ENCODE measurements at places on chromosomes 1 and 21.
A peak's percentile ranks its signal among the peaks of the same experiment; 100 is the strongest.

DNA sequence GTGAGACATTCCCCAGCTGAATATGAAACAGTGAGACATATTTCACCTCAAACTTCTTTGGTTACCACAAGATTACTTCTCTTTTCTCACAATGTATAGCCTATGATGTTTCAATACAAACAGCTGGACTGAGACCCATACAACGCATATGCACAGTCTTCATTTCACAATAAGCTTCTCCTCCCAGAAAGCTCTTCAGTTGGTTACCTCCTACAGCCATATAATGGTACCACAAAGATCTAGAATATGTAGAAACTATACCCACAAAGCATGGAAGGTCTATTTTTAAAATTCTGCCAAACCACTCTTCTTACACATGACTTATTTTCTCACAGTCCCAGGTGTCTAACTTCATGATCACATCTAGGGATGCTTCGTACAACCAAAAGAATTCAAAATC, 70.8 kb downstream of the JAK1 start:
- DNase-seq, result no peak

GRCh38 chr1:85303440-85304162, 27.2 kb upstream of the BCL10 start:
- no peak for DNase-seq

GRCh38 chr1:82775406-82776000, 974.8 kb downstream of the ADGRL2 start:
- DNase-seq, result peak; percentile 57

DNA sequence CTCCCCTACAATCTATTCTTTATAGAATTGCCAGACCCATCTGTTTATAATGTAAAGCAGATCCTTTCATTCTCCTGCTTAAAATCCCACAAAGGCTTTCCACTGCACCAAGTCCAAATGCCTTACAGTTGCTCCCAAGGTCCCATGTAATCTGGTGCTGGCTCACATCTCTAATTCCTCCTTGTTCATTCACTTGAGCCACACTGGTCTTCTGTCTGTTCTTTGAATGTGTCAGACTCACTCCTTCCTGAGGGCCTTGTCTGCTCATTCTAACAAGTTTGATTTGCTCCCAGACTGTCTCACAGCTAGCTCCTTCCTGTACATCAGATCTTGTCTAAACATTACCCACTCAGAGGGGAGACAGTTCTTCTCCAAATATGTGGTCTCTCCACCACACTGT, 38.9 kb downstream of the ALG14 start:
- DNase-seq, result no peak

DNA sequence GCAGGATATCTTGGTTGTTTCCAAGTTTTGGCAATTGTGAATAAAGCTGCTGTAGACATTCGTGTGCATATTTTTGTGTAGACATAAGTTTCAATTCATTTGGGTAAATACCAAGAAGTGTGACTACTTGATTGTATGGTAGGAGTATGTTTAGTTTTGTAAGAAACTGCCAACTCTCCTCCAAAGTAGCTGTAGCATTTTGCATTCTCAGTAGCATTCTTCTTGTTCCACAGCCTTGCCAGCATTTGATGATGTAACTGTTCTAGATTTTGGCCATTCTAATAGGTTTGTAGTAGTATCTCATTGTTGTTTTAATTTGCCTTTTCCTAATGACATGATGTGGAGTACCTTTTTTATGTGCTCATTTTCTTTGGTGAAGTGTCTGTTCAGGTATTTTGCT, 38.6 kb upstream of the PLA2G4A start:
- DNase-seq, result no peak

DNA sequence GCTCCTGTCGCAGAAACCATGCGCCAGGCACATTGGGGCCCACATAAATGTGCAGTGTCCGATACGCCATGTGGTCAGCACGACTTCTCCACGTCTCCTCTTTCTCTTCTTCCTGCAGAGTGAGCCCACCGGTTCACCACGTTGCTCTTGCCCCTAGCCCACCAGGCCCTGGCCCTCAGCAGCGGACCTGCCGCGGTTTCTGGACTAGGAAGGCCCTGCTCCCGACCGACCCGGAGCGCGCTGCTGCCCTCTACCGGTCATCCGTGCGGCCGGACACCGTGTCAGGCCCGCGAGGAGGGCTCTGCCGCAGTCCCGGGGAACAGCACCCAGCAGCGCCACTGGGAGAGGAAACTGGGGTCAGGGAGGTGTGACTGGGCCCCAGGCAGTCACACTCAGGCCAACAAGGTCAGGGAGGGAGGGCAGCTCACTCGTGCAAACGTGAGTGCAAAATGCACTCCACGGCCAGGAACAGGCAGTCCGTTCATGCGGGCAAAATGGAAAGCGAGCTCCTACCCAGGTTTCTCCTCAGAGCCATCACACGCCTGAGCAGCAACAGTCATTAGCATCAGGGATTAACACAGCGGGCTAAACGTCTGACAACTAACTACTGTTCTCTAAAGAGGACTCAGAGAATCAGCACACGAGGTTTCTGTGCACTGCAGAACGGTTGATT, 13.7 kb downstream of the TLR5 start:
- peak; percentile 69 for DNase-seq

GRCh38 chr21:14308234-14308633, 74.7 kb downstream of the HSPA13 start:
- no peak for DNase-seq

DNA sequence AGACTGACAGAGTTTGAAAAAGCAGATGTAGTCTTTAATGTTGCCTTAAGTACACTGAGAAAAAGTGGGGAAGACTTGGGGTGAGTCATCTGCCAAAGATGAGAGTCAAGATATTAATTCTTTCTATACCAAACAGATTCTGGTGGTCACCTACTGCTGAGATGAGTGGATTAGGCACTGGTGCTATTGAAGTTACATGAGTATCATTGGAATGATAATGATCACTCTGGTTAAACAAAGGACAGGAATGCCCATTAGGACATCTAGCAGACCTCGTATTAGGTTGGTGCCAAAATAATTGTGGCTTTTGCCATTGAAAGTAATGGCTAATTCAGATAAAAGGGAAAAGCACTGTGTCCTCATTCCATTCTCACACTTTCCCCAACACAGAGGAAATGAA, 1588.9 kb downstream of the KCNT2 start:
- no peak for DNase-seq

DNA sequence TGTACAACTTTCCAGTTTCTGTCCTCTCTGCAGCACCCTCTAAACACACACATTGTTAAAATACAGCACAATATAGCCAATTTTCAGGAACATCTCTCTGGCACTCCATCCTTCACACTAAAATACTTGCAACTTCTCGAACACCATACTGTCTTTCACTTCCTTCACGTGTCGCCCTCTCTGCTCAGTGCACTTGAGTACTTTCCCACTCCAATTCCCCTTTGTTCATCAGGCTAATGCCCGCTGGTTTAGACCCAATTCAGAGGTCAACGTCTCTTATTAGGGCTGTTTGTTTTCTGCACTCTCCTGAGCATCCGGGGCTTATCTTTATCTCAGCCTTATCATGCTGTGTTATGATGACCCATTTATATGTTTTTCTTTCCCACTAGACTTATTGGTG, 238.2 kb upstream of the SGIP1 start:
- DNase-seq, result no peak

GRCh38 chr1:4851385-4852065, 197.1 kb downstream of the AJAP1 start:
- no peak for DNase-seq

GRCh38 chr1:102852613-102853012, 255.7 kb downstream of the COL11A1 start:
- no peak for DNase-seq

DNA sequence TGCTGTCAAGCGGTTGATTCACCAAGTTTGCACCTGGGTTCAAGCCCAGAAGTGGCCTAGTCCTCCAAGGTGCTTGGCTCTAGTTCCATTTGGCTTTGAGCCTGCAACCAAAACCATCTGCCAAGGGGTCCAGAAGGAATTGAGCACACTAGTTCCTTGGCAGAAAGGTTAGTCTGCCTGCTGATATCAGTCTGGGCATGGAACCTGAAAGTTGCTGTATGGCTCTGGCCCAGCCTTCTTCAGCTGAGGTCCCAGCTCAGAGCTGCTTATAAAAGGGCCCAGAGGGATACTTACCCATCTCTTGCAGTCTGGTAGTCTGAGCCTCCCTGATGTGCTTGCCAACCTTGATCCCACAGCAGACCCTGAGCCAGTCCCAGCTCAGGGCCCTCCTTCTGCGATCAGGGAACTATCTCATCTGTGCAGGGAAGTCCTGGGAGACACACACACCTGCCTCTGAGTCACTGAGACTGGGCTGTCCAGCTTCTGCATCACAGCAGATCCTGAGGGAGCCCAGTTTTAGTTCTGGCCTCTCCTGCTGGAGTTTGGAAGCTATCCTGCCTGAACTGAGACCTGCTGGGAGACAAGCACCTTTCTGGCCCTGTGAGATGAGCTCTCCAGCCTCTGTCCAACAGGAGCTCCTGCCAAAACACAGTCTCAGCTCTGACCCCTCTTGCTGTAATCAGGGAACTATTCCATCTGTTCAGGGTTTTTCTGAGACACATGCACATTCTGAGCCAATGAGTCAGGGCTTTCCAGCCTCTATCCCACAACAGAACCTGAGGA, 75.8 kb downstream of the CTH start:
- no peak for DNase-seq

DNA sequence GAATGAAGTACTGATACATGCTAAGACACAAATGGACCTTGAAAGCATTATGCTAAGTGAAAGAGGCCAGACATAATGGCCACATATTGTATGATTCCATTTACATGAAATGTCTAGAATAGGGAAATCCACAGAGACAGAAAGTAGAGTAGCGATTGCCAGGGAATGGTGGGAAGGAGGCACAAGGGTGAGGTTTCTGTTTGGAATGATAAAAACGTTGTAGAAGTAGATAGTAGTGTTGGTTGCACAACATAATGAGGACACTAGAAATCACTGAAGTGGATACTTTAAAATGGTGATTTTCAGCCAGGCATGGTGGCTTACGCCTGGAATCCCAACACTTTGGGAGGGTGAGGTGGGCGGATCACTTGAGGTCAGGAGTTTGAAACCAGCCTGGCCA, 97.6 kb upstream of the VANGL1 start:
- no peak for DNase-seq

GRCh38 chr1:8671306-8671917, 146.0 kb downstream of the RERE start:
- DNase-seq, result no peak

DNA sequence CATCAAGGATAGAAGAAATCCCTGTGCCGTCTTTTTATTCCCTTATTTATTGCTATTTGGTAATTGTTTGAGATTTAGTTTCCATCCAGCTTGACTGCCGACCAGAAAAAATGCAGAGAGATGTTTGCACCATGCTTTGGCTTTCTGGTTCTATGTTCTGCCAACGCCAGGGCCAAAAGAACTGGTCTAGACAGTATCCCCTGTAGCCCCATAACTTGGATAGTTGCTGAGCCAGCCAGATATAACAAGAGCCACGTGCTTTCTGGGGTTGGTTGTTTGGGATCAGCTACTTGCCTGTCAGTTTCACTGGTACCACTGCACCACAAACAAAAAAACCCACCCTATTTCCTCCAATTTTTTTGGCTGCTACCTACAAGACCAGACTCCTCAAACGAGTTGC, 99.0 kb downstream of the TGFB2 start:
- DNase-seq, result no peak

DNA sequence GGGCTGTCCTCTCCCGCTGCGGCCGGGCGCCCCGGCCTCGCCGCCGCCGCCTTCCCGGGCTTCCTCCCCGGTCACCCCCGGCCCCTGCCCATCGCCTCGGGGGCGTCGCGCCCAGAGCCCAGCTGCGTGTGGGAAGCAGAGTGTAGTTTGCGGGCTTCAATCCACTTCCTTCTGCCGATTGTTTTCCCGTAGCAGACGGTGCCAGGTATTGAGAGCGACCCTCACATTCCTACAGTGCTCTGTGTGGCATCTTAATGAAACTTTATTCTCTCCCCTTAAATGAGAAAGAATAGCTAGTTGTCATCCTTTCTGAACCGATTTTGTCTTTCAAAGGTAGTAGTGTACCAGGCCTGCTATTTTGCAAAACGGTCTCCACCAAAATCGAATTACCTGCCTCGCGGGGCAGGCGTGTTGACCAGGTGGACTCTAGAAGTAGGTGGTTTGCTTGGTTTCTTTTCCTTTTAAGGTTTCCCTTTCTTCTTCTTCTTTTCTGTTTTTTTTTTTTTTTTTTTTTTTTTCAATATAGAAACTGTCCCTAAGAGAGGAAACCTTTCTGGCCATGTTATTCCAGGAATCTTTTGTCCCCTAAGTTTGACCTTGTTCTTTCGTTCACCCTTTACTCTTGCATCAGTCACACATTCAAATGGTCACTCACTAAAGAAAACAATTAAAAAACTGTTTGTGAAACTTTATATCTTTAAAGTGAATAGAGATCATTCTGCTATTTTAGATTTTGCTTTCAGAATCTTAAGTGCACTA, 881 bp downstream of the USP25 start:
- no peak for DNase-seq

GRCh38 chr1:195096051-195096521, 1512.2 kb downstream of the KCNT2 start:
- DNase-seq, result no peak

GRCh38 chr1:89725011-89725370, 92.1 kb downstream of the LRRC8C start:
- no peak for DNase-seq

DNA sequence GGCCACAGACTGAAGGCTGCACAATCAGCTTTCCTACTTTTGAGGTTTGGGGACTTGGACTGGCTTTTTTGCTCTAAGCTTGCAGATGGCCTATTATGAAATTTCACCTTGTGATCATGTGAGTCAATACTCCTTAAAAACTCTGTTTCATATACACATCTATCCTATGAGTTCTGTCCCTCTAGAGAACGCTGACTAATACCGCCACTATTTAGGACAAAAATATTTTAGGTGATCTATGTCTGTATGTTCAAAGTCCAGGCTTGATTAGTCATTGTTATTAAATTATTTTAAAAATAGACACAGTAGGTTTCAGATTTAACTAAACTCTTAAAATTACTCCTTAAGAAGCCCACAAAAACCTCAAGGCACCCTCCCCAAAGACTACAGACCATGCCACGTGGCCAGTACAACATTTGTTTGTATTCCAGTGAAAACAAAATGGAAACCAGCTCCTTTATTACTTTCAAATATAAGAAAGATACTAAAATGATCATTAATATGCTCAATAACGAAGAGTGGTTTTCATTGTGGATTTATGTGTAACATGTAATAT, 63.1 kb downstream of the TMPRSS15 start:
- DNase-seq, result no peak

GRCh38 chr1:198328458-198329032, 171.7 kb downstream of the NEK7 start:
- DNase-seq, result no peak

DNA sequence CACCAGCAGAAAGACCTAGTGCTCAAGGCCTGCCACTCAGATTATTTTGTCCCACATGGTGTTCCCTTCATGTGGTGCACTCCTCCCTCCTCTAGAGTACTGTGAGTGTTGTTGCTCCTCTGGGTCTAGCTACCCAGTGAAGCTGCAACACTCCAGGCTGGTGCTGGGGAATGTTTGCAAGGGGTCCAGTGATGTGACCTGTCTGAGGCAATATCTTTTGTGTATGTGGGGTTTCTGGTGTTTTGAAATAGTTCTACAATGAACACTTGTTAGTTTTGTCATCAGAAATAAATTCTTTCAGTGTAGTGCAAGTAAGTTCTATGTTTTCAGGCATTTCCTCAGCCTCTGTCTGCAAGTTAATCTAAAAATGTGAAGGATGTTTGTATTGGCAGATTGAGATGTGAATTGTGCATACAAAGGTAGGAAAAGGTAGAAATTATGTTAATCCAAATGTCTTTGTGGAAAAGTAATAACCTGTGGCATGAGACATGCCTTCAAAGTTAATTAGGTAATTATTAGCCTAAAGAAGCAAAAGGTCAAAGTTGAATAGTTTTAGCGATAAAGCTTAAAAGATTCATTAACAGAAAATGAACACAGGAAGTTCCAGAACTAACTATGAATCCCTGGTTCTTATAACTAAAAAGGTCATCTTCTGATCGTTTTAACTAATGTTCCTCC, 616.8 kb downstream of the LTN1 start:
- DNase-seq, result no peak

All from stimulated activated CD4-positive, alpha-beta T cell treated with anti-CD3 and anti-CD28 coated beads, Interleukin-4, amount 100 ng/mL, for 48 hours (primary cell).